PC-9 (cell line): ENCODE measurements at places on chromosomes 1 and 21. TPM values are rescaled to one million over a fixed set of nuclear protein-coding genes. Genes with fewer than 3 reads are reported as not detected.

The ALX3 gene
- total RNA-seq = not detected in 2 replicates

The IGSF3 gene
- 27.8 and 30.1 TPM in 2 replicates for total RNA-seq

The LCE2C gene
- total RNA-seq = not detected in 2 replicates

The MTARC1 gene
- 54.4 and 72.5 TPM in 2 replicates for total RNA-seq

The SLC22A15 gene
- total RNA-seq = 1.8 and 4.5 TPM in 2 replicates

The UBR4 gene
- 117 and 126 TPM in 2 replicates for total RNA-seq

The KCNE2 gene
- total RNA-seq = not detected in 2 replicates

The DEGS1 gene
- 19.2 and 20.0 TPM in 2 replicates for total RNA-seq

The ACP6 gene
- 71.4 and 85.3 TPM in 2 replicates for total RNA-seq

The SLC25A34 gene
- 1.4 and 1.7 TPM in 2 replicates for total RNA-seq

The CDC73 gene
- total RNA-seq = 39.6 and 47.1 TPM in 2 replicates

The CA14 gene
- 0.95 and 1.7 TPM in 2 replicates for total RNA-seq

The KCNN3 gene
- total RNA-seq = 0.33 and 1.1 TPM in 2 replicates

The CNN3 gene
- 125 and 135 TPM in 2 replicates for total RNA-seq

The OR10J1 gene
- not detected in 2 replicates for total RNA-seq

The GLIS1 gene
- not detected in 2 replicates for total RNA-seq
